ENCODE measurements at places on chromosomes 16 and 17.

- no peak for DNase-seq
Observed at GRCh38 chr17:8020776-8021564, 17.9 kb upstream of the ALOX15B start.

GRCh38 chr16:52611817-52612673, 65.1 kb upstream of the TOX3 start:
- no peak for DNase-seq

DNA sequence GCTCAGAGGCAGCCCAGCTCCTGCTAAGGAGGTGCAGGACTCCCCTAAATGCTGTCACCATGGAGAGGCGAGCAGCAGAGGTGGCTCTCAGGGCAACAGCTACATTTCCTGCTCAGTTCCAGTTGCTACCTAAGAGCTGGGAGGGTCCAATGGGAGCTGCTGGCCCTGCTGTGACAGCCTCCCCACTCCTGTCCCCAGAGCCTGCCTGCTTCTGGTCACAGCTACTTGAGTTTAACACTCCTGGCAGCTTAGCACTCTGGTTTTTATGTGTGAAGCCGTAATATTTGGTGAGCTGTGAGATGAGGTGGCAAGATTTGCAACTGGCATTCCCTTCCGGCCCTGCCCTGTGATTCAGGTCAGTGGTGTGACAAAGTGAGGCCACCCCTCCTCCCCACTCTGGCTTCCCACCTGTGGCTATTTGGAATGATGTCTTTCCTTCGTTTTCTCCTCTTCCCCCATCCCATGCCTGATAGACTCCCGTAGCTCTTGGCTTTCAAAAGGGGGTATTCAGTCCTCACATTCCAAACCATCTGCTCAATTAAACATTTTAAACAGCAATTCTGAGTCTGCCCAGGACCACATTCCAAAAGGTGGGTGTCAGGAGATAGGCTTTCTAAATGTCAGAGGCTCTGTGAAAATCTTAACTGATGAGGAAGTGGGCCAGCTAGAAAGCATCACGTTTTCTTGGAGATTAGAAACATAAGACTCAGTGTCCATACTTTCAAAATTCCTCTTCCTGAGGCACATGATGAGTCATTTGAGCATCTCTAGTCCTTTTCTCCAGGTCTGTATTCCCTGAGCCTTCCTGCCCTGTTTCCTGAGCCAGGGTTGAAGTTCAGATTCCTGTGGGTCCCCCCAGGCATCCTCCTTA, 42.6 kb upstream of the SKAP1 start:
- no peak for DNase-seq

DNA sequence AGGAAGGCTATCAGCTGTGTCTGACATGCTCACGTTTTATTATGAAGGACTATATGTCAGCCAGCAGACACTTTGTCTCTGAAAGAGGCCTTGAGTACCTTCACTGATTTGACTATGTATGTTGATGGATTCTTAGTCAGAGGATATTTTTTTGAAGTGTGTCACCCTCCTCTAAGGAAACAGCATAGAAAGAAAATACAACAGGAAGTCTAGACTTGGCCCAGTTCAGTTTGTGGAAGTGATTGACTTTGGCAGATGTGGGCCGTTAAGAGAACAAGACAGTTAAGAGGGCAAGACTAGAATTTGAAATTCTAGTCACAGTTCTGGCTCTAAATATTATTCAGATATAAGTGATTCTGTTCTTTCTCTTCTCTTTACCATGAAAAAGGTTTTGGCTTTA, 471.5 kb downstream of the CDH8 start:
- no peak for DNase-seq

GRCh38 chr16:52572656-52573055, 25.7 kb upstream of the TOX3 start:
- DNase-seq: no peak

DNA sequence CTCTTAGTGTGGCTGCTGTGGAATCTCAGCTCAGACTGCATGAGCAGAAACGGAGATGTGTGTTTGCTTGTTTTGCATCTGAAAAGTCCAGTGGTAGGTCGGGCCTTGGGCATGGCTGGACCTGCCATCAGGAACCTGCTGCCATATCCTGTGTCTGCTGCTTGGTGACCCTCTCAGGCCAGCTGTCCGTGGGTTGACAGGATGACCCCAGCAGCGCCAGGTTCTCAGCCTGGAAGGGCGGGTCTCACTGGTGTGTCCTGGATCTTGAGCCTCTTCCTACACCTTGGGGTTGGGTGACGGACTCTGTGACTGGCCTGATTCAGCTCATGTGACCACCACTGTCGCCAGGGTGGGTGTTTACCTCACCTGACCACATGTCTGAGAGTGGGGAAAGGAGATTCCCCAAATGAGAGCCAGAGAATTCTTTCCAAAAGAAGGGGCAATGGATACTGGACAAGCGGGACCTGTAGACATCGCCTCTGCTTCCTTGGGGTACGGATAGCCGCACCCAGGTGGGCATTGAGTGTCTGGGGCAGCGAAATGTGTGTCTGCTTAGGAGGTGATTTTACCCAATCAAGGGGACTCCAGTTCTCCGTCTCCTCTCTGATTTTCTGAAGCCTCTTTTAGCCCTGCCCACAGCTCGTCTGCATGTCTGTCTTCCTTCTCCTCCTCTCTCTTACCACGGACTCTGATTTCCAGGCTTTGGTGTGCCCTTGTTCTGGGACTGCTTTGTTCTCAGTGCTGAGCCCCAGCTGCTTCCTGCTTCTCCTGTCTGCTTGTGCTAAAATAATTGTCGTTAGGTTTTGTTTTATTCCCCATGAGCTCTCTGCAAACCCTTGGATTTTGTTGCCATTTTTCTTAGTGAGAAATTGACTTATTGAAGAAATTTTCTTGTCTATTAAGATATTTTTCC, 399.7 kb downstream of the CPPED1 start:
- no peak for DNase-seq

GRCh38 chr17:59335685-59336084, 4.2 kb downstream of the YPEL2 start:
- no peak for DNase-seq

DNA sequence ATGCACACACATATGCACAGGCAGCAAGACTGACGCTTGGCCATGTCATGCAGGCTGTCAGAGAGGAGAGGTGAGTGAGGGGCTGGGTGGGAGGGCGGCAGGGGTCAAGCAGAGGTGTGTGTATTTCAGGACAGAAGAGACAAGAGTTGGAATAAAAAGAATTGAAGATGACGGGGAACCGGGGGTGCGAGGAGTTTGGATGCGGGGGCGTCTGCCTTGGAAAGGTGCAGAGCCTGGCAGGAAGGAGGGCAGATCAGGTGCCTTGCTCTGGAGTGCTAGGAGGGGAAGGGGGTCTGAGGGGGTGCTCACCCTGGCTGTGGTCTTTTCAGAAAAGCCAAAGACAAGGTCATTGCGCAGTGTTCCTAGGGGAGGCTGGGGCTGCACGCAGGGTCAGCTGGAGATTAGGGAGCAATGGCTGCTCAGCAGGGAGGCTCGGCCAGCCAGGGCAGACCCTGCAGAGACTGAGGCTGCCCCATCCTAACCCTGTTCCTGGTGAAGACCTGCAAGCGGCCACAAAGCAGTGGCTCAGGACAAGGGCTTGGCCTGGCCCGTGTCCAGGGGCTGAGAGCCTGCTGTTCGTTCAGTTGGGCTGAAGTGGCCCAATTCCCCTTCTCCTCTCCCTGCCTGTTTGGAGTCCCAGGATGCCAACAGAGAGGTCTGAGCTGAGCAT, 23.7 kb upstream of the CBX4 start:
- DNase-seq: no peak

- DNase-seq: no peak
Observed at GRCh38 chr16:53576210-53576609, 73.2 kb upstream of the AKTIP start.

Measured in stimulated activated CD4-positive, alpha-beta T cell treated with anti-CD3 and anti-CD28 coated beads, Interleukin-2, amount 100 ng/mL, for 24 hours (primary cell).